ENCODE measurements at places on chromosomes 1 and 21.

GRCh38 chr1:200909757-200910239 is 15.1 kb downstream of the INAVA start:
- no peak for DNase-seq

- peak; percentile 20 for DNase-seq
These were observed 164.2 kb upstream of the C1orf21 start for GRCh38 chr1:184222652-184223052.

DNA sequence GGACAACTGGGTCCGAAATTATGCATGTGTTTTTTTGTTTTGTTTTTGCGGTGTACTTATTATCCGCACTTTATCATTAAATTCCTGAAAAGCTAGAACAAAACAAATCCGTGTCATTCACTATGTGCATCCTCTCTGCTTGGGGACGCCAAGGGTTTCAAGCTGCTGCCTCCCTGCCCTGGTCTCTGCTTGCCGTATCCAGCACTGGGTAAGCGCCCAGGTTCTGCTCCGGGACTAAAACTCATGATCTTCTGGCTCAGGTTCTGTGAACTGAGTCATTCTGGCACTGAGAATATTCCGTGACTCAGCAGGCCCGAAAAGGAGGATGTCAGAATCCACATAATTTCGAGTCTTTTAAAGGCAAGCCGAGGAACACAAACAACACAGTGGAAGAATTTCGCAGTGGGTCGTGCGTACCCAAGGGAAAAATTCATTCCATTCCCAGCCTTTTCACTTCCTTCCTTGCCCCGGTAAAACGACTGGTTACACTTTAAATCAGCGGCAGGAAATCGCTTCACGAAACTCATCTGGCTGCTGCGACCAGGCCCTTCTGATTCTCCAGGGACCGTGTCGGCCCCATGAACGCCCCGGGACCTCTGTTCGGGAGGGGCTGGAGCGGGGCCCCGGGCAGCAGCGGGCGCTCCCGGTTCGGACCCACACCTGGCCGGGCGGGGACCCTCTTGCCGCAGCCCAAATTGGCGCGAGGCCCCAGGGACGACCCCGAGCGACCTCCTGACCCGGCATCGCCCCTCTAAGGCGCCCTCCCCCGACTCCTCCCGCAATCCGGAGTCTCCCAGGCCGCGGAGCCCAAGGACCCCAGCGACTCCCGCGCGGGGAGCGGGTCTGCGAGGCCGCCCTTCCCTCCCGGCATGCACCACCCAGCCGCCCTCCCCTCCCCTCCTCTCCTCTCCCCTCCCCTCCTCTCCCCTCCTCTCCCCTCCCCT is 746 bp upstream of the LAMC1 start:
- DNase-seq = peak; percentile 47

GRCh38 chr1:54027848-54028247 is 9.9 kb upstream of the LDLRAD1 start:
- DNase-seq = no peak

DNA sequence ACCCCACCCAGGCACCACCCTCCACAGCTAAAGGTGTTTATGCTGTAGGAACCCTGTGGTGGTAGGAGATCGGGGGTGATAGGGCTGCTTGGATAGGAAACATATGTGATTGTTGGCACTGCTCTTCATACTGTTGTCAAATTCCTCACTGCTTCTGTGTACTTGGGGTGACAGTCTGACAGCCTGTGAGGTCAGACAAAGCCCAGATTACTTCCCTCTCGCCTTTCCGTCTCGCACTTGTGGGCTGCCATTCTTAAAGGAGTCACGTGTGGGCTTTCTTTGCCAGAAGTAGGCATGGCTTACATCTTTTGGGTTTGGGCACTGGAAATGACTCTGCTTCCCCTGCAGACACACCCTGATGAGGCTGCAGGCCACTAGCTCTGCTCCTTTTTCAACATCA is 363.8 kb downstream of the DISC1 start:
- no peak for DNase-seq

DNA sequence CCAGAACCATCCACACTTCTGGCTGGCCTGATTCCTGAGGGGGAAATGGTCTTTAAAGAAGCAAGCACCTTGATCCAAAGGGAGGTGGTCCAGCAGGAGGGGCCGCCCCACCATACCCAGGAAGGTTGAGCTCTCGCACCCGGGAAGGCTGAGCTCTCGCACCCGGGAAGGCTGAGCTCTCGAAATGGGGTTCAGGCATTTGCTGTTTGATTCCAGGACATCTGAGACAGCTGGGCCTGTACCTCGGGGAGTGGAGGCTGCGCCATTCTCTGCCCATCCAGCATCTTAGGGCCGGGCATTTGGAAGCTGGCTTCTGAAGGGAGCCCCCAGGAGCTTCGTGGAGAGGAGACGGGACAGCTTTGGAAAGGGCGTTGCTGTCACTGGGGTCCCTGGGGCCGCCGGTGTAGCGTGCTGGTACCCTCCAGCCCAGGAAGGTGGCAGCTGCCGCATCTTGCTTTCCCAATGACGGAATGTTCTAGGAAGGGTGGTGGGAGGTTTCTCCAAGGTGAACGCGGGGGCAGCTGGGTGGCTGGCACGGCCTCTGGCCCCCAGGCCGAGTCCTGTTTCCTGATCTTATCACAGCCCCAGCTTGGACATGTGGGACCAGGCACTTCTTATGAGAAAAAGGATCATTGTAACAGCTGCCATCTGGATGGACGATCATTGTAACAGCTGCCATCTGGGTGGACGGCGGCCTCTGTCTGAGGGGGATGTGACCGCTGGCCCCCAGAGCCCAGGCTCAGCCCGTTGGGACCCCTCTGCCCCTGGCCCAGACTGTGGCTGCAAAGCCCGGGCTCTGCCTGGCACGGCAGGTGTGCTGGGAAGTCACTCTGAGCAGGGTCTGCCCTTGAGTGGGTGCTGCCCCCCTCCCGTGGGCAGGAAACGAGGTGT is 61.6 kb downstream of the COL18A1 start:
- peak; percentile 38 for DNase-seq

GRCh38 chr21:41703857-41704501 is 62.9 kb downstream of the RIPK4 start:
- DNase-seq = no peak

GRCh38 chr21:31364253-31364945 is 20.3 kb upstream of the TIAM1 start:
- no peak for DNase-seq

DNA sequence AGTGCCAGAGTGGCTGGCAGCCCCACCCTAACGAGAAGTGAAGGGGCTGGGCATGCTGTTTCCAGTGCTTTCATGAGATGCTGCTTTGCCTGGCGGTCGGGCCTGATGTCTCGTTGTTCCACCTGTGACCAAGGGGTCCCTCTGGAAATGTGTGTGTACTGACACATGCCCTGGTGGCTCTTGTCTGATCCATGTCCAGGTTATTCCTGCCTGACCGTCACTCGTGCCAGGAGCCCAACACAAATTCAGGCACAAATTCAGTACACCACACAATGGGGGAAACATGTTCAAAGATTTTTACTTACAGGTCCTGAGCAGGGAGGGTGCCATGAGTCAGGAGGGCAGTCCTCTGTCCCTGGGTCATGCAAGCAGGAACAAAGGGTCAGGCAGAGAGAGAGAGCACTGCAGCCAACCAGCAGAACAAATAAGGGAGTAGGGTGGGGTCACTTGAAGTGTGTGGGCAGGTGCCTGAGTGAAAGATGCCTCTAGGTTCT is 76.3 kb downstream of the ADARB1 start:
- DNase-seq = no peak

DNA sequence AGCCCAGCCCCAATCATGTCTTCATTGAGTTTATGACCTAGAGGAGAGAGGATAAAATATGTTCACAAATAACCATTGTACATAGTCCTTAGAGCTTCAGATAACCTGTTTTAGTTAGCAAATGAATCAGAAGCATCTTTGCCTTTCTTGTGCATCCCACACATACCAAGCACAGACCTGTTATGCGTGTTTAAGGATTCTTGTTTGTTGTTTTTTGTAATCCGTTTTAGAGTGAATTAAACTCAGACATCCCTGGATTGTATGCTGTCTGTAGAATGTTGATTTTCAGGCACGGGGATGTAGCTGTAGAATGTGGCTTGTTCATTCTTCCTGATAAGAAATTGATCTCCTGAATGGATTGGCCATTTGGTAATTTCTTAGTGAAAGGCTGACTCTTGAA is 135.8 kb downstream of the EDEM3 start:
- DNase-seq = no peak

DNA sequence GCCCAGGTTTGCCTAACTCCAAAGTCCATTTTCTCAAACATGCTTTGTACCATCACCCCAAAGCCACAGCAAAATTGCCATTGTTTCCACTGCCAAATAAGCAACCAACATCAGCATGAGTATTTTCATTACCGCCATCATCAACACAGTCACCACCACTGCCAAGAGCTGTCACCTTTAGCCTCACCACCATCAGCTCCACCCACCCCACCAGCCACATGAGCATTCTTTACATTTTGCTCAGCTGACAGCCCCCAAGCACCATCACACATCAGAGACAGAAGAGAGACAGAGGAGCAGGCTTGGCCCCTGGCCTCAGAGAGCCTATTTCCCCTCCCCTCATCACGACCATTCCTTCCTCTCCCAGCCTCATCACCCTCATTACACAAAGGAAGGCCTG is 42.7 kb downstream of the TAS1R2 start:
- DNase-seq = no peak
